Retinal pigment epithelial cell (primary cell): ENCODE measurements at places on chromosomes 11 and 22.

- DNase-seq = no peak
Measured at GRCh38 chr11:3001496-3001895, 9.4 kb upstream of the NAP1L4 start.

DNA sequence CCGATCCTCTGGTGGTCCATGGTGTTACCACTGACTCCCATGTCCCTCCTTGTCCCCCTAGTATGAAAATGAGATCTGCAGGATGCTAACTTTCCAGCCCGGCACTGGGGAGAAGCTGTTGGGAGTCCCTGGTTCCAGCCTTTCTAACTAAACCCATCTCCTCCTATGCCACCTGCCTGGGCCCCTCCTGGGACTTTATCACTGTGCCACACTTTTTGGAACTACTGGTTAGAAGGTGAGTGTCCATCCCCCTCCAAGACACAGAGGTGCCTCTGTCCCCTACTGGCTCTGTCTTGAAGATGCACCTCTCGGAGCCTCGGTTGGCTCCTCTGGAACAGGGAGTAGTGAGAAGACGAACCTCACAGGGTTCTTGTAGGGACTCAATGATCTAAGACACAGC, at the start of gene RGL4:
Gene RGL4, plus strand, starts transcription at position 301 of the 400 bp plus-strand sequence. CDS start 1,018 bp downstream, outside the sequence.
- DNase-seq = no peak

DNA sequence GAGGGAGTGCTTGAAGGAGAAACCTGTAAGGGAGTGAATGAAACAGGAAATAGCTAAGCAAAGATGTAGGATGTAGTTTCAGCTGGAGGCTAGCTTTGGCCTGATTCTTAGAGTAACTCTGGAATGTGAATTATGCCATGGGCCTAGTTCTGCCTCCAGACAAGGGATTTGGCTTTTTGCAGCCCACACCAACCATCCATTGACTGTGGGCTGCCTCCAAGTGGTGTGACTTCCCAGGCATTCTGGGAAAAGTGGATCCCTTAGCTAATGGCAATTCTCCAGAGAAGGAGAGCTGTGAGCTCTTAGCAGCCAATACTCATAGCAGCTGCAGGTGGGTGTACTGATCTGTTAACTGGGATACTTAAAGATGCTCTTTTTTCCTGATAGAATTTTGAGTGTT, 2.0 kb upstream of the OR9I1 start:
- no peak for DNase-seq

GRCh38 chr11:115036406-115037180, 358.3 kb downstream of the NXPE2 start:
- DNase-seq = no peak

- no peak for DNase-seq
Measured at GRCh38 chr11:123046473-123047259, 15.3 kb downstream of the HSPA8 start.

- no peak for DNase-seq
Measured at GRCh38 chr22:42608136-42608822, 6.4 kb downstream of the POLDIP3 start.

GRCh38 chr11:123197711-123198110, 2.7 kb upstream of the CLMP start:
- DNase-seq = no peak

DNA sequence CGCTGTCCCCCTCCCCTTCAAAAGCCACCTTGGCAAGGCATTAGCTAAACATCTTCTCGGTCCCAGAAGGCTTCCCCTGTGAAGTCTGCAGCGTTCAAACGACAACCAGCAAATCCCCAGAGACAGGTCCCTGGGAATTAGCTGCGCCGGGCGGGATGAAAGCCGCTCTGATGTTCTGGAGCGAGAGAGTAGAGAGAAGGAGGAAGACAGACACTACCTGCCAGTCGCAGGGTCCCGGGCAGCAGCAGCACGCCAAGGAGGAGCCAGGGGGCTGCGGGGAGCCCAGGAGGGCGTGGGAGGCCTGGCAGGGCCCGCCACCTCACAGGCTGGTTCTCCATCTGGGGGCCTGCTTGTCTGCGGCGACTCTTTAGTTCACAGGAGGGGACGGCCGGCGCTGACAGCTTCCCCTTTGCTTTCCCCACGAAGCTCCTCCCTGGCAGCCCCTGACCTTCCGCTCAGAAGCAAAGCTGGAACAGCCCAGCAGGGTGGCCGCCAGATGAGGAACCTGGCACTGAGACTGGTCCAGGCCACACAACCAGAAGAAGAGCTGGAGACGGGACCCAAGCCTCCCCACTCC, at the start of gene NFAM1:
Gene NFAM1, minus strand, starts transcription at position 384 of the 577 bp plus-strand sequence. Its CDS starts 46 bp downstream, at position 338.
- no peak for DNase-seq

DNA sequence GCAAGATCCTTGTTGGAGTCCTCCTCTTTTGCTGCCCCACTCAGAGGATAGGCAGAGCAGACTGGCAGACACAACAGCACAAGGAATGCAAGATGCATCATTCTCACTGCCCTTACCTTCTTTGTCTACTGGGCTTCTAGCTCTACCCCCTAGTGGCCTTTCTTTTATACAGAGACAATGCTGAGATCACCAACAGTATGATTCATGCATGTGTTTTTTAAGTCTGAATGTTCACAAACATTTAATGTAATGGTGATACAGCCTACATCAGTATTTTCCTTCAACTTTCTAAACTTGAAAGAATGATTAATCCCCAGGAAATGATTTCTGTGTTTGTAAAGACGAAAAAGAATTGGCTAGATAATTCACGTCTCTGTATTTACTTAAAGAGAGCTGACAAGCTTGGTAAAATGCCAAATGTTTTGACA, at the start of gene MMP10:
Gene MMP10, minus strand, starts transcription at position 138 of the 428 bp plus-strand sequence. Its CDS starts 37 bp downstream, at position 101.
- no peak for DNase-seq

- DNase-seq = no peak
Measured at GRCh38 chr11:100887659-100888058, 200.6 kb downstream of the ARHGAP42 start.

GRCh38 chr11:117414724-117415123, 87.1 kb downstream of the CEP164 start:
- no peak for DNase-seq

DNA sequence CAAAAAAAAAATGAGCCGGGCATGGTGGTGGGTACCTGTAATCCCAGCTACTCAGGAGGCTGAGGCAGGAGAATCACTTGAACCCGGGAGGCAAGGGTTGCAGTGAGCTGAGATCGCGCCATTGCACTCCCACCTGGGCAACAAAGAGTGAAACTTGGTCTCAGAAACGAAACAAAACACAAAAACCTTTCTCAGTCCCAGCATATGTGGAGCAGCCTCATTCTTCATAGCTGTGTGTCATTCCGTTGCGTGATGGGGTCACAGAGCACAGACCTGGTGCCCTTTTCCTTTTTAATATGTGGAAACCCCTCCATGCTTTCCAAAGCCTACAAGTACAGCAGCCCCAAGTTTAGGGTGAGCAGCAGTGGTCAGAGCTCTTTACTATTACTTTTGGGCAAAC, 13.7 kb downstream of the PEX26 start:
- no peak for DNase-seq
